ENCODE measurements at places on chromosomes 16 and 17.

- no peak for DNase-seq
These were observed 5.1 kb downstream of the UBN1 start for GRCh38 chr16:4852221-4852872.

GRCh38 chr16:89365044-89365467 lies 125.3 kb downstream of the ANKRD11 start:
- no peak for DNase-seq

- peak; percentile 66 for DNase-seq
These were observed 188.0 kb upstream of the GSE1 start for GRCh38 chr16:85425074-85425662.

DNA sequence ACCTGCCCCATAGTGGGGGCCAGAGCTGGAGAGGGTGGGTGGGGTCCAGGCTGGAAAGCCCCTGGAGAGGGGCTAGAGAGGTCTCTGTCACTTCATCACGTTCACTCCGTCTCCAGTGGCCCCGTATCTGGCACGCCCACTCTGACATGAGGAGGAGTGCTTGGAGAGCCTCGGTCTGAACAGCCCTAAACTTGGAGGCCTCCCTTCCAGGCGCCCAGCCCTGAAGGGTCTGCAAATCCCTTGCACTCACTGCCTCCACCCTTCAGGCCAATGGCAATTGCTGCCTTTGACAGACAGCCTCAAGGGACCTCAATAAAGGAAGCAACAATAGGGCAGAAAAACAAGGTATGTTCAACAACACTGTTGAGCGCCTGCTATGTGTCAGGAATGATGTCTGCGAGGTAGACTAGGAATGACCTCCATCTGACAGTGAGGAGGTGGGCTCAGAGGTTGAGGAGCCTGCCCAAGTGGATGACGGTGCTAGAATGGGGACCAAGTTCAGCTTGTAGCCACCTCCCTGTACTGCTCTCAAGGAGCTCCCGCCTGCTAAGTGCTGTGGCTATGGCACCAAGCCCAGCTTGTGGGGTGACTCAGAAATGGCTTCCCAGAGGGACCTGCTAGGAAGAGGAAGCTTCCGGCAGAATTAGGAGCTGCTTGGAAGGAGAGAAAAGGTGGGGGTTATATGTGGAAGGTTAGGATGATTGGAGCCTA lies 2.9 kb upstream of the EPX start:
- DNase-seq = no peak

DNA sequence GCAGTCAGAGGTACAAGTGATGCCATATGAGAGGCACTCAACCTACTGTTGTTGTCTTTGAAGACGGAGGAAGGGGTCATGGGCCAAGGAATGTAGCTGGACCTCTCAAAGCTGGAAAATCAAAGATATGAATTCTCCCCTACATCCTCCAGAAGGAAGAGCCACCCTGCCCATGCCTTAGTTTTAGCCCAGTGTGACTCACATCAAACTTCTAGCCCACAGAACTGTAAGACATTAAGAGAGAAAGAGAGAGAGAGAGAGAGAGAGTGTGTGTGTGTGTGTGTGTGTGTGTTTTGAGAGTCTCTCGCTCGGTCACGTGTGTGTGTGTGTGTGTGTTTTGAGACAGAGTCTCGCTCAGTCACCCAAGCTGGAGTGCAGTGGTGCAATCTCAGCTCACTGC lies 87.1 kb downstream of the STX8 start:
- no peak for DNase-seq

- DNase-seq = no peak
These were observed 23.8 kb downstream of the ENGASE start for GRCh38 chr17:79098282-79098867.

DNA sequence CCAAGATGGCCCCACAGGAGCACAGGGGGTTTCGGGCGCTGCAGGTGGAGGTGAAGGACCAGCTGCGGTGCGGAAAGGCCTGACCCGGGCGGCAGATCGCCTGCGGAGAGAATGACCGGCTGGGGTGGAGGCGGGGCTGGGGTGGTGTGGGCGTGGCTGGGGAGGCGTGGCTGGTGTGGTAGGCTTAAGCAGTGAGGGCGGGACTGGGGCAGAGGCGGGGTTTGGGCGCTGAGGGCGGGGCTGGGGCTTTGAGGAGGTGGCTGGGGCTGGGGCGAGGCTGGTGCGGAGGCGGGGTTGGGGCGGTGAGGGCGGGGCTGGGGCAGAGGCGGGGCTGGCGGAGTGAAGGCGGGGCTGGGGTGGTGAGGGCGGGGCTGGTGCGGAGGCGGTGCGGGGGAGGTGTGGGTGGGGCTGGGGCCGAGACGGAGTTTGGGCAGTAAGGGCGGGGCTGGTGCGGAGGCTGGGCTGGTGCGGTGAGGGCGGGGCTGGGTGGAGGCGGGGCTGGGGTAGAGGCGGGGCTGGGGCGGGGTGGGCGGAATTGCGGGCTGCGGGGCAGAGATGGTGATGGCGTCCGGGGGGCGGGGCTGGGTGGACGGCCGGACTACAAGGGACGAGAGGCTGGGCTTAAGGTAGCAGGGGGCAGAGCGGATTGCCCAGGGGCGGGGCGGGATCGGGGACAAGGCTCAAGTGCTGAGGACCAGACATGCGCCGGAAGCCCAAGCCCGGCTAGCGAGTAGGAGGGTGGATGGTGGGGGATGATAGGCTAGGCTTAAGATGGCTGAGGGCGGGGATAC lies 9.9 kb upstream of the GSDMA start:
- peak; percentile 92 for DNase-seq

- DNase-seq = peak; percentile 56
These were observed 199.1 kb downstream of the KATNIP start for GRCh38 chr16:27748868-27749546.

DNA sequence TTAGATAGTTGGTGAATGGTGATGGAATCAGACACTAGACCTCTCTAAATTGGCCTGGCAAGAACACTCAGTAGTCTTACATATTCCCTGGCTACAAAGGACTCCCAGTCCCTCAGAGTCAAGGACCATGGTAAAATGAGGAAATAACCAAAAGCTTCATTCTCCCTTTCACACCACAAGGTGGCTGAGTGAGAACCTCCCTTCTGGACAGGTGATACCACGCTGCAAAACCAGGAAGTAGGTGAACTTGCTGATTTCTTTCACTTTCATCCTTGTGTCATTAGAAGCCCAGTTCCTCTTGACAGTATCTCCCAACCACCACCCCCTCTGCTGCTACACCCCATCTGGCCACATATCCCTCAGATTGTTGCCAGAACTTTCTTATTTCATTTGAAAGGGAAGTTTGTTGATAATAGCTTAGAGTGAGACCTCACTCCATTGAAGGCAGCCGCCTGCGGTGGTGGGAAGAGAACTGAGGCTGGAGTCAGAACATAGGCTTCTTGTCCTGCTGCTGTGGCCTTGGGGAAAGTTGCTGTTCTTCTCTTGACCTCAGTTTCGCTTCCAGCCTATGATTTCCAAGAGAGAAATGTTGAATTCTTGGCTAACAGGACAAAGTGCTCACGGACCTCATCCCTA lies 290.6 kb upstream of the CCL2 start:
- no peak for DNase-seq

GRCh38 chr16:17843905-17844304 lies 373.1 kb upstream of the XYLT1 start:
- no peak for DNase-seq

GRCh38 chr16:50613964-50614474 lies 65.8 kb downstream of the NKD1 start:
- DNase-seq = no peak

- no peak for DNase-seq
These were observed 27.2 kb downstream of the CDR2 start for GRCh38 chr16:22347100-22347820.

- DNase-seq = no peak
These were observed 6.4 kb downstream of the FA2H start for GRCh38 chr16:74768239-74768638.

DNA sequence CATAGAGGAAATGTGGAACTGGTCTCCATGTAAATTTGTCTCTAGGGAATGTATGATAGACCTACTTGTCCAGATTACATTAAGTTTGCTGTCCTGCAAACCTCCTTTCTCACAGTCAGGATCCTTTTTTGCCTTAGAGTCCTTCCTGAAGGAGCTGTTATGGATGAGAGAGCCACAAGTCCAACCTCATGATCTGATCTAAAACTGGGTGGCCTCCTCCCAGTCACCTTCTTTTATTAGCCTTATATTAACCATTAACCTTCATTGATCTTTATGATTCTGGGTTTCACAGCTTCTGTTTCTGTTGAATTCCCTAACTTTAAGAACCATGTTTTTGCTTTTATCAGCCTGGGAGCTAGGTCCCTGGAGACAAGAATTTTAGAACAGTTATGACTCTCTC lies 64.1 kb downstream of the NEUROD2 start:
- DNase-seq = no peak

GRCh38 chr17:81566461-81567126 lies 14.4 kb upstream of the FAAP100 start:
- DNase-seq = peak; percentile 88

- no peak for DNase-seq
These were observed 2.3 kb downstream of the UNC45B start for GRCh38 chr17:35149941-35150340.

DNA sequence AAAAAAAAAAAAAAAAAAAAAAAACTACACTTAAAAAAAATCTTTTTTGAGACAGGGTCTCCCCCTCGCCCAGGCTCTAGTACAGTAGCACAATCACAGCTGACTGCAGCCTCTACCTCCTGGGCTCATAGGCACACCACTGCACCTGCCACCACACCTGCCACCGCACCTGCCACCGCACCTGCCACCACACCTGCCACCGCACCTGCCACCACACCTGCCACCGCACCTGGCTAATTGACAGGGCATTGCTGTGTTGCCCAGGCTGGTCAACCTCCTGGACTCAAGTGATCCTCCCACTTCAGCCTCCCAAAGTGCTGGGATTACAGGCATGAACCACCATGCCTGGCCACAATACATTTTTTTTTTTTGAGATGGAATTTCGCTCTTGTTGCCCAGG lies 17.6 kb upstream of the WDR45B start:
- DNase-seq = no peak

DNA sequence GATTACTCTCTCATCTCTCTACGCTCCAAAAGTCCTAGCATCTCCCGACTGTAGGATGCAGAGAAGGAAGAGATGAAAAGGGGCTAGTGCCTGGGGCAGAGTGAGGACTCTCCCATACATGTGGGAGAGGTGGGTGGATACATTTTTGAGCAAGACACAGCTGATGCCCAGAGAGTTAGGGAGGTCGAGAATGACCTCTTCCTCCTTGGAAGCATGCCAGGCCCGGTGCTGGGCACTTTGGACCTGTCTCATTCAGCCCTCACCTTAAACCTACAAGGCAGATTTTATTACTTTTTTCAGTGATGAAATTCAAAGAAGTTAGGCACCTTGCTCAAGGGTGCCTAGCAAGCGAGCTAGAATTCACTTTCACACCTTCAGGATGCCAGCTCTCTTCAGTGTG lies 38.2 kb downstream of the WSCD1 start:
- no peak for DNase-seq

DNA sequence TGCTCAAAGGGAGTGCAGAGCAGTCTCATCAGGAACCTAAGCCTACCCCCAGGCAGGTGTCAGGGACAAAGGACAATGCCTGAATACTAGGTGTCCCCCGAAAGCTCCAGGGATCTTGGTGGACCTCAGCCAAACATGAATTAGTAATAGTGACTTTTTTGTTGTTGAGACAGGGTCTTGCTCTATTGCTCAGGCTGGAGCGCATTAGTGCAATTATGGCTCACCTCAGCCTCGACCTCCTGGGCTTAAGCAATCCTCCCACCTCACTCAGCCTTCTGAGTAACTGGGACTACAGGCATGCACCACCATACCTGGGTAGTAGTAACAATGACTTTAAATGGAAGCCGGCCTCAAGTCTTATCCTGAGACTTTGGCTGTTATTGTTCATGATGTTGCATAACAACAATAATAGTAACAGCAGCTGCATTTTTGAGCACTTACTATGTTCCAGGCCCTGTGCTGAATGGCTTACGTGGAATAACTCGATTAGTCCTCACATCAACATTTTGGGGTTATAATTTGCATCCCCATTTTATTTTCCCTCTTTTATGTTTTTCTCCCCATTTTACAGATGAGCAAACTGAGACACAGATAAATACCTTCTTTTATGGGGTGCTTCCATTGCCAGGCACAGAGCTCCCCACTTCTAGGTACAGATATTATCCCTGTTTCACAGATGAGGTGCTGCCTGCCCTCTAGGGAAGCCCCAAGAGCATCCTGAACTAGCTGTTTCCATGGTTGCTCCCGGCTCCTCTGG lies 19.5 kb downstream of the CNGB1 start:
- DNase-seq = no peak

- DNase-seq = no peak
These were observed 9.4 kb downstream of the C17orf100 start for GRCh38 chr17:6660805-6661463.

DNA sequence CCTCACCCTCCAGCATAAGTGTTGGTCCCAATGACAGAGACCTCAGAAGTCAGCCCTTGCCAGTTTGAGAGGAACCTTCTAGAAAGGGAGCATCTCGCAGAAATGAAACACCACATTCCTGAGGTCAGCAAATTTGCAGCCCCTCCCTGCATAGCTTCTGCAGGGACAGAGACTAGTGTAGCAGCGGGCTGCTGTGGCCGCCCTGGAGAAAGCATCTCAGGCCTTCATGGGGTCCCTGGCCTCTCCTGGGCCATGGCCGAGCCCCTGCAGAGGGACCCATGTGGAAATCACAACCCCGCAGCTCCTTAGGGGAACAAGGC lies 11.4 kb downstream of the HS3ST6 start:
- no peak for DNase-seq

GRCh38 chr17:80129006-80129565 lies 17.8 kb downstream of the EIF4A3 start:
- no peak for DNase-seq

DNA sequence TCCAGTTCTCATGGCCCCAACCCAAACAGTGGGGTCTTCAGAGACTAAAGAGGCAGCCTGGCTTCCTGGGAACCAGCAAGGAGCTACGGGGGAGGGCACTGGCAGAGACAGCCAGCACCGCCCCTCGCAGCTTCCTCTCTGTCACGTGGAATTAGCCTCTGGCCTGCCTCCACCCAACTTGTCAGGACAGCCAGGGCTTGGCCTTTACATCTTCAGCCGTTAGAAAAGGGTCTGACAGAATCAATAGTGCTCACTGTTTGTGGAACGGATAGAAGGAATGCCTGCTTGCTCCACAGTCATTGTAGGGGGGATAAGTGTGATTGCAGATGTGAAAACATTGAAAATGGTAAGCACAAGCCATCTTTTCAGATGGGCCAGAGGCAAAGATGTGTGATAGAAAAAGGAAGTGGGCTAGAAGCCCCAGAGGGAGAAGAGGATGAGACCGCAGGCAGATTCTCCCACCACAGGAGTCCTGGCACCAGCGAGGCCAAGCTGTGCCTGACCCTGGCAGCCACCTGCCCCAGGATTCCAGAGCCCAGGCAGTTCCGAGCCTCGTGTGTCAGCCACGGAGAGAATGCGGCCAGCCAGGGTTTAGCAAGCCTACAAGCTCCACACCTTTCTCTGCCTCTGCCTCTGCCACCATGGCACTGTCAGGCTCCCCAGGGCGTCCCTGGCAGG lies 18.6 kb downstream of the GRIN2C start:
- no peak for DNase-seq

- peak; percentile 24 for DNase-seq
These were observed 1.1 kb downstream of the NDEL1 start for GRCh38 chr17:8436844-8437171.

All from NCI-H1105 treated with DMSO at 0.1 percent for 48 hours (cell line).